Globus pallidus (tissue), 1 donor: ENCODE measurements at places on chromosomes 3 and 15.

DNA sequence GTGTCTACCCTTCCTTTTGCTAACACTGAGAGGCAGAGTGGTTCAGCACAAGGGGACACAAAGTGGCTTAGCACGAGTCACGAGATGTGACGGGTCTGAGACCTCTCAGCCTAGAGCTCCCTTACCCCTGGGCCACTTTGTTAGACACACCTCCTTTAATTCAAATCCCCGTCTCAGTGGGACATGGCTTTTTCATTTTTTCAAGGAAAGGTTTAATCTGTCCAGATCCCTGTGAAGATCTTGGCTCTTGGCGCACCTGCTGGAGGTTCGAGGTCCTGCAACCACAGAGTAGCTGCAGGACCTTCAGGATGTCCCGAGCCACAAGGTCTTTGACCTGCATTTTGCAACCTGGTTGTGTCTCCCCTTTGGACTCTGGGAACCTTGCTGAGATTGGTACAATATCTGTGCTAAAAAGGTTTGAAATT lies 52.0 kb downstream of the LPP start:
- no peak for DNase-seq

GRCh38 chr3:171792531-171792930 lies 17.8 kb downstream of the PLD1 start:
- no peak for DNase-seq

GRCh38 chr3:40047406-40047805 lies 238.0 kb downstream of the MYRIP start:
- no peak for DNase-seq

GRCh38 chr3:149384911-149385321 lies 7.5 kb upstream of the TM4SF1 start:
- DNase-seq: no peak

- DNase-seq: no peak
Observed at GRCh38 chr3:187717572-187717971, 15.2 kb upstream of the RTP2 start.

DNA sequence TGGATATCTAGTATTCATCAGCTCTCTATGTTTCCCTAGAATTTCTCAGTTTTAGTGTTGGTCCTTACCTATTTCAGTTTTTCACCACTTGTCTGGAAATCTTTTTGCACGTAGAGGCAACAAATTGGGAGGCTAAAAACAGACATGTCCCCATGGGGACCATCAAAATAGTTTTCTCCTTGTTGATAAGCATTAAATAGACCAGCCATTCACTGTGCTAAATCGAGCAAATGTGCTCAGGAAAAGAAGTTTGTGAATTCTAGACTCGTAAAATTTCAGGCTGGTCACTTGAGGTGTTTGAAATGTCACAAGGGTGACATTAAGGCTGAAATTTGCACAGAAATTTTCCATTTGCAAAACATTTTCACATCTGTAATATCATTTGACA lies 102.6 kb downstream of the SPATA16 start:
- no peak for DNase-seq

DNA sequence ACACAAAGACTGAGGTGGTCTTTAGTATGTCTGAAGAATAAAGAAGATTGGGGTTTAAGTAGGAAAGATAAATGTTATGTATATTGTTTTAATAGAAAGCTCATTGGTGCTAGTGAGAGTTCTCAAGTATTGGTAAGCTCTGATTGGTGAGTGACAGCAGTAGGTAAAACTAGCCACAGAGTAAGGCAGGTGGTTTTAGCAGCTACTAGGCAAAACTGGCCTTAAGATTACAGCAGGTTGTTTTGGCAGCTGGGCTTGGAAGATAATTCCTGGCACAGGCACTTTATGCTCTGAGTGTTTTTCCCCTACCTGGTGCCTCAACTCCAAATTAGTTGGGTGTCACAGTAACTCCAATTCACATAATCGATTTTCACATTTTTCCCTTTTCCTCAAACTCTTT lies 66.3 kb downstream of the STAG1 start:
- DNase-seq: no peak

GRCh38 chr3:36698314-36698713 lies 66.0 kb downstream of the DCLK3 start:
- no peak for DNase-seq

DNA sequence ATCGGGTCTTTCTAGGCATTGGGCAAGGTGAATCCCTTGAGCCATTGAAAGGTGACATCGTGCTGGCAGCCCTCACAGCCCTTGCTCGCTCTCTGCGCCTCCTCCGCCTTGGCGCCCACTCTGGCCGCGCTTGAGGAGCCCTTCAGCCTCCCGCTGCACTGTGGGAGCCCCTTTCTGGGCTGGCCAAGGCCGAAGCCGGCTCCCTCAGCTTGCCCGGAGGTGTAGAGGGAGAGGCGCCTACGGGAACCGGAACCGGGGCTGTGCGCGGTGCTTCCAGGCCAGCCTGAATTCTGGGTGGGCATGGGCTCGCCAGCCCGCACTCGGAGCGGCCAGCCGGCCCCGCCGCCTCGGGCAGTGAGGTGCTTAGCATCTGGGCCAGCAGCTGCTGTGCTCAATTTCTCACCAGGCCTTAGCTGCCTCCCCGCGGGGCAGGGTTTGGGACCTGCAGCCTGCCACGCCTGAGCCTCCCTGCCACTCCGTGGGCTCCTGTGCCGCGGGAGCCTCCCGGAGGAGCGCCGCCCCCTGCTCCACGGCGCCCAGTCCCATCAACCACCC lies 35.4 kb upstream of the INO80 start:
- no peak for DNase-seq

DNA sequence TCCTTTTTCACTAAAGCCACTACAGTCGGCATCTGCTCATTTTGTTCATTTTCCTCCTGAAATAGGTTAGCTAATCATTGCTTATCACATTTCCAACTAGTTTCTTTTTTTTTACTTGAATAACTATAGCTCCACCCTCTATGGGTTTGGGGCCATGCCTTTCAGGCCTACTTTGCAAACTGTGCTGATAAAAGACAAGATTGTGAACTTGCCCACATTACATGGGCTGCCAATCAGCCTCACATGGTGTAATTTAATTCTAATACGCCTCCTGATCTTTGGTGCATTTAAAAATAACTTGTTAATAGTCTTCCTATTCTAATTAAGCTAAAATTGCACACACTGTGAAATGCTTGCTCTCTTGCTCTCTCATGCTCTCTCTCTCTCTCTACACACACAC lies 90.5 kb downstream of the TGFBR2 start:
- no peak for DNase-seq

- DNase-seq: no peak
Observed at GRCh38 chr3:174869448-174869847, 10.3 kb downstream of the NAALADL2 start.

GRCh38 chr3:32391643-32392535 lies at the start of gene CMTM7:
Gene CMTM7 (plus strand): TSS chr3:32391853. CDS start chr3:32391907, 54 bp downstream.
- DNase-seq: no peak

- DNase-seq: no peak
Observed at GRCh38 chr3:27594096-27594690, 110.0 kb upstream of the SLC4A7 start.

- no peak for DNase-seq
Observed at GRCh38 chr3:97066531-97066930, 252.1 kb downstream of the EPHA6 start.
